Activated CD4-positive, alpha-beta T cell treated with anti-CD3 and anti-CD28 coated beads, Interleukin-2, amount 10 ng/mL, durations not matched to agents 24 days and 14 days (primary cell): ENCODE measurements at places on chromosomes 12 and 14.
A peak's percentile ranks its signal among the peaks of the same experiment; 100 is the strongest.

- DNase-seq, result no peak
Observed at GRCh38 chr12:3529281-3529680, 38.3 kb downstream of the PRMT8 start.

GRCh38 chr14:78383060-78383459 is 212.9 kb downstream of the NRXN3 start:
- no peak for DNase-seq

DNA sequence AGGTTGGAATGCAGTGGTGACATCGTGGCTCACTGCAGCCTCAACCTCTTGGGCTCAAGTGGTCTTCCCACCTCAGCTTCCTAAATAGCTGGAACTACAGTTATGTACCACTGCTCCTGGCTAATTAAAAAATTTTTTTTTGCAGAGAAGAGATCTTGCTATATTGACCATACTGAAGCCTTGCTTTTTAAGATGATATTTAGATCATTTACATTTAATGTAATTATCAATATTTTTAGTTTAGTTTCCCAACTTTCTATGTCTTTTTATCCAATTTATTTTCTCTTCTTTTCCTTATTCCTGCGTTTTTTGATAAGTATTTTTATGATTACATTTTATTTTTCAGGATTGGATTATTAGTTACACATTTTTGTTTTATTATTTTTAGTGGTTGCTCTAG is 340.1 kb downstream of the APAF1 start:
- DNase-seq, result no peak

- DNase-seq, result no peak
Observed at GRCh38 chr14:35114036-35114435, 7.8 kb downstream of the PPP2R3C start.

DNA sequence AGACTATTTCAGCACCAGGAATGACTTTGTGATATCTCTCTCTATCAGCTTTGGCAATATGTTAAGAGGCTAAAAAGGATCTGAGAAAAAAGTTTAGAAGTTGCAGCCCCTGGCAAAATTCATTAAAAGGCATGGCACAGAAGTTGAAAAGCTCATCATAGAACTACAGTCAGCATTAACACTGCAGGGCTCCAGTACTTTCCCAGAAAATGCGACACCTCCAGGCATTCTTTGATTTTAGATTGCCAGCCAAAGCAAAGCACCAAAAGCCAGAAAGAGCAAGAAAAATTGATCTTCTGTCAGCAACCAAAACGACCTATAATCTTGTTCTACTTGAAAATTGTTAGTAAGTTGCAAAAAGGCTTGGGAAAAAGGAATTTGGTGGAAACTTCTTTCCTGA is 713.5 kb downstream of the FSCB start:
- DNase-seq, result no peak

GRCh38 chr12:115973968-115974724 is 303.3 kb downstream of the MED13L start:
- DNase-seq, result no peak

DNA sequence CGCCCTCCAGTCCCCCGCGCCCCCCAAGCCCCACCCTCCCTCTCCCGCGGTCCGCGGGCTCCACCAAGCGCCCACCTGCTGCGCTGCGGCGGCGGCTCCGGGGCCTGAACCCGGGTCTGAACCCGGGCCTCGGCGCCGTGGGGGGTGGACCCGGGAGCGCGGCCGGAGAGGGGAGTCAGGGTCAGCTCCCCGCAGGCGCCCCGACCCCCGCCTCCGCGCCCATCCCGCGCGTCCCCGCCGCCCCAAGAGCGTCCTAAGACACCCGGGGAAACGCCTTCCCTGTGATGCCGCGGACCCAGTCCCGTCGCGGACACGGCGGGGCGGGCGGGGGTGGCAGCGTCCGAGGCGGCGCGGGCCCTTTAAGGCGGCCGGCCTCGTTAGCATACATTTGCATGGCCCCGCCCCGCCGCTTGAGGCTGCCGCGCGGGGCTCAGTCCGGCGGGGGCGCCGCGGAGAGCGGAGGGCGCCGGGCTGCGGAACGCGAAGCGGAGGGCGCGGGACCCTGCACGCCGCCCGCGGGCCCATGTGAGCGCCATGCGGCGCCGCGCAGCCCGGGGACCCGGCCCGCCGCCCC is at the start of gene MMP17:
MMP17 (plus strand) TSS at position 433 of the 574 bp plus-strand sequence; CDS start at position 535, 102 bp downstream.
- DNase-seq, result peak; percentile 82

DNA sequence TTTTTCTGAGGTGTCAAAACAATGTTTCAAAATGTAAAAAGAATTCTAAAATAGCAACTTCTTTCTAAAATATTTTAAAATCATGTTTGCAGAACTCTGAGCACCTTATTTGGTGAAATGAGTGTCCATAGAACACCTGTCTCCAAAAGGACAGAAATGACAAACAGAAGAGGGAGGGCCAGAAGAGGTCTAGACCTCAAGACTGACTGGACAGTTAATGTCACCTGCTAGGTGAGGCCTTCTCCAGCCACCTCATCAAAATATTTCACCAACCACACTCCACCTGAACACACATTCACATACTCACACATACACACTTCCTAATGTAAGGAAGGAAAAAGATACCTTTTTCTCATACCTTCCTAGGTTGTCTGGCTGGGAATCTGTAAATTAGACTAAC is 147.8 kb upstream of the PLEKHA5 start:
- no peak for DNase-seq

DNA sequence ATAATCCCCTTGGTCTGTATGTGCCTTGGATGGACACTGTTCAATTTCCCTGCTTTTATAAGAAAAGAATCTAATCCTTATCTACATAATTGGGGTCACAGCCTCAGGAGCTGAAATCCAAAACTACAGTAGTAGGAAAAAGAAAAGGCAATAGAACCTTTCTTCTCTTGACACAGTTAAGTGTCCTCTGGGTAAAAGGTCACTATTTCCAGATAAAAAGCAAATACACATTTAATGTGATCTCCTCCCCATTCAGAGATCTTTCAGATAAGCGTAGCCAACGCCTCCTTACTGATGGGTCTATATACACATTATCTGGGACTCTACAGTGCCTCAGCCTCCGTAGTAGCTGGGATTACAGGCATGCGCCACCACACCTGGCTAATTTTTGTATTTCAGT is 73.4 kb downstream of the CLIP1 start:
- no peak for DNase-seq

- no peak for DNase-seq
Observed at GRCh38 chr12:570435-570920, 92.8 kb downstream of the NINJ2 start.

DNA sequence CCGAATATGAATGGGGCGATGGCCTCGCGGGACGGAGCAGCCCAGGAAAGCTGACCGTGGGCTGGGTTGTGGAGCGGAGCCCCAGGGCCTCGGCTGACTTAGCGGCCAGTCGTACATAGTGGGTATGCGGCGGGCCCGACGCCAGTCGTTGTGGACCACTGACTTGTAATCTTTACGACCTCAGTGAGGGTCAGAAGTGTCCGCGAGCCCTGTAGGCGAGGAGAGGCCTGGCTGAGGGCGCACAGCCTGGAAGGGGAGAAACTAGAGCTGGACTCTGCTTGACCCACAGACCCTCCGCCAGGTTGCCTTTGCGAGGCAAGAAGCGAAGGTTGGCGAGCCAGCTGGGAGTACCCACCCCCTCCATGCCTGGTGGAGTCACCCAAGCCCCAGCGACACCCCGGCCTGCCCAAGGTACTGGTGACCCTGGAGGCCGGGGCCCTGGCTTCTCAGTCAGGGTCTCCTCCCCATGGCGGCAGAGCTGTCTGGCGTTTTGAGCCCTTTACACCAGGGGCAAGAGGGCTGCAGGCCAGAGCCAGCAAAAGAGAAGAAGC is 15.6 kb upstream of the DYNC1H1 start:
- DNase-seq, result peak; percentile 69

- DNase-seq, result no peak
Observed at GRCh38 chr12:101855976-101856375, 21.4 kb upstream of the DRAM1 start.

- no peak for DNase-seq
Observed at GRCh38 chr12:96219700-96220206, 25.6 kb downstream of the ELK3 start.

- no peak for DNase-seq
Observed at GRCh38 chr12:42283739-42284138, 42.2 kb downstream of the ZCRB1 start.

GRCh38 chr12:24095245-24095644 is 145.8 kb upstream of the SOX5 start:
- no peak for DNase-seq

DNA sequence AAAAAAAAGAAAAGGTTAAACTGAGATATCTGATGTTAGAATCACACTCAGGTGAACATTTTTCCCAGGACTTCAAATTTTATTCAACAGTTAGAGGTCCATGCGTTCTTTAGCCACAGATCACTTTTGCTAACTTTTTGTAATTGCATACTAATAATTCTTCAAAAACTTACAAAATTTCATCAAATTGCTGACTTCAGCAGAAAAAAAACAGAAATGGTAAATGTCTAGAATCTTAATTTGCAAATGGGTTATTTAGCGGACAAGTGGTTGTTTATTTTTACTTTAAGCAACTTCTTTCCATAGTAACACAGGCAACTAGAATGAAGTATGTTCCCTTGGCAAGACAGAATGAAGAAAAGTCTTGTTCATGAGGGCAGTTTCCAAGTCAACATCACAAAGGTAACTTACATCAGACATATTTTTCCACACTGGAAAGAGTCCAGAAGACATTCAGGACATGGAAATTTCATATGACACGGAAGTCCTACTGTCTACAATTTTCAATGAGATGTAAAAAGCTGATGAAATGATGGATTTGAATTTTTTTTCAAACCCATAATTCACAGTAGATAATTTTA is 62.5 kb upstream of the SOX5 start:
- DNase-seq, result no peak

- DNase-seq, result no peak
Observed at GRCh38 chr12:4984344-4984743, 59.3 kb upstream of the KCNA5 start.

GRCh38 chr12:96295532-96296160 is 101.5 kb downstream of the ELK3 start:
- DNase-seq, result no peak

- no peak for DNase-seq
Observed at GRCh38 chr14:37098132-37098531, 74.3 kb downstream of the SLC25A21 start.

GRCh38 chr12:103431387-103431786 is 64.4 kb downstream of the C12orf42 start:
- DNase-seq, result no peak

GRCh38 chr12:30437616-30438015 is 258.1 kb downstream of the IPO8 start:
- DNase-seq, result no peak

DNA sequence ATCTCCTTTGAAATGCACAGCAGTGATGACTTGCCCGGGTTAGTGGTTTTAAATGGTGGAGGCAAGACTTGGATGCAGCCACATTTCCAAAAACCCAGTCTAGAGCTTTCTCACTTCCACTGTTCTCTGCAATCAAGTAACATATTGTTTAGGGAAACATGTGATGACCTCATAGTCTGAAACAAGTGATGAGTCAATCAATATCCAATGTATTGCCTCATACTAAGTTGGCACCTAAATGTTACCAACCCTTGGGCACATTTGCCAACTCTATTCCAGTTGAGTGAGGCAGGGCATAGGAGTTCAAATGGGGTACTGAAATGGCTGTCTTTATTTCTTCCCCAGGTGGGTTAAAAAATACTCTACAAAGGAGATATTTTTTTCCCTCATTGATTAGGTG is 1105.4 kb downstream of the VRK1 start:
- no peak for DNase-seq

- no peak for DNase-seq
Observed at GRCh38 chr14:80164991-80165721, 46.1 kb downstream of the DIO2 start.

DNA sequence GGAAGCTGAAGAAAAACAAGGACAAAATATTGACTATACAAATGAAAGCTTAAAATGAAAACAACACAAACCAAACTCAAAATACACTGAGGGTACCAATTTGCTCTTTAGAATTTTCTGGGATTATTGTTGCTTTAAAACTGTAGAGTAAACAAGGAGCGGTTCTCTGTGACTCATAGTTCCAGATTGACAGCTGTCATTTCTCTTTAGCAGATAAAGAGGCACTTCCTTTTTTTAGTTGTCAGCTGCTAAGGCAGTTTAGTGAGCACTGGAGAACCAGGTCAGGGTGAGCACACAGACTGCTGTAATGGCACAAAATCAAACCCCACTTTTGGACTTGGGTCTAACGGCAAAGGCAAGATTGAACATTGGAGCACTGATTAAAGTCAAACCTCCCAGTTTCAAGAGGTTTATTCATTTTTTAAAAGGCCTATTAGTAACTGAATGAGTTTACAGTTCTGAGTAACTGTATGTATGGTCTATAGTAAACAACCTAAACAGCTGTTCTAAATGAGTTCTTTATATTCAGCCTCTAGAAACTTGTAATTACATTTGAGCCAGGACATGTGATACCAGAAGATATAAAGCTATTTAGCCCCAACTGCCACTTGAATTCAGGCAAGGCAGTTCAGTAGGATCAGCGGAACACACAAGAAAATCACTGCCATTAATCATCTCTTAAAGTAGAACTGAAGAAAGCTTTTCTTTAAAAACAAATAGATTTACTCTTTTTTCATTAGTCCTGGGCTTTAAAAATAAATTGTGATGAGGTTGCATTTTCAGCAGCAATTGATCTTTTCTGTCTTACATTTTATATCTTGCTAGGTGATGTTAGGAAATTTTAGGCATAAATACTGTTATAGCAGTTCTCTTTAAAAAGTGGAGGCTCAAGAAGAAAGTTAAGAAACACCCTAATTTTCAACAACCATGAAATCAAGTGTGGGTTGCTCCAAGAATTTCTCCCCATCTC is 71.7 kb upstream of the PRICKLE1 start:
- DNase-seq, result no peak

GRCh38 chr12:18332173-18332572 is 70.9 kb downstream of the PIK3C2G start:
- DNase-seq, result no peak

DNA sequence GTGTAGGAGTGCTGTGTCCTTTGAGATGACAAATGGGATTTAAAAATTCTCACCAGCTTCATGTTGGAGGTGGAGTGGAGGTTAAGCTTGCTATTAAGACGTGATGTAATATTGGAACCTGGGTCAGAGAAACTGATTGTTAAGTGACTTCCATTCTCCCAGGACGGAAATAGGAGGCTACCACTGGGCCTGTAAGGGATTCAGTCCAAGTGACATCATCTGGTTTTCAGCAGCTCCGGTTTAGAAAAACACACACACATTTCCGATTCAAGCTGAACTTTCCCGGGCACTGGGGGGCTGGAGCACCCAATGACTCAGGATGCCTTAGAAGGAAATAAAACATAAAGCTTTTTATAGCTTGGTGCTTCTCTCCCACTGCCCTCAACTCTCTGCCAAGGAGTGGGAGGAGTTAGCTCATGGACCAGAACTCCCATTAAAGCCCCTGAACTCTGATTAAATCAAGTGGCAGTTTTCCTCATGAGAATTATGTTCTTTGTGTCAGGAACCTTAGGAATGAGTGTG is 12.4 kb downstream of the CALM1 start:
- DNase-seq, result no peak
